ENCODE measurements at places on chromosomes 11 and 22.

DNA sequence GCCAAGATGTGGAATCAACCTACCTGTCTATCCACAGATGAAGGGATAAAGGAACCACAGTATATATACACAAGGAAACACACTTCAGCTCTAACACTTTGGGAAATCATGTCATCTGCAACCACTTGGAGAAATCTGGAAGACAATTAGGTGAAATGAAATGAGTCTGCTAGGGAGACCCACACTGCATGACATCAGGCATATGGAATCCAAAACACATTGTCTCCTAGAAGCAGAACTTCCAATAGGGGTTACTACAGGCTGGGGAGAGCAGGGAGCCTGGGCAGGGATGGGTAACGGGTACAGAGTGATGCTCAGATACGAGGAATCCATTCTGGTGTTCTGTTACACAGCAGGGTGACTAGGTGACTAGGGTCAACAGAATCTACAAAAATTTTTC, 18.3 kb downstream of the RGL4 start:
- DNase-seq: no peak

DNA sequence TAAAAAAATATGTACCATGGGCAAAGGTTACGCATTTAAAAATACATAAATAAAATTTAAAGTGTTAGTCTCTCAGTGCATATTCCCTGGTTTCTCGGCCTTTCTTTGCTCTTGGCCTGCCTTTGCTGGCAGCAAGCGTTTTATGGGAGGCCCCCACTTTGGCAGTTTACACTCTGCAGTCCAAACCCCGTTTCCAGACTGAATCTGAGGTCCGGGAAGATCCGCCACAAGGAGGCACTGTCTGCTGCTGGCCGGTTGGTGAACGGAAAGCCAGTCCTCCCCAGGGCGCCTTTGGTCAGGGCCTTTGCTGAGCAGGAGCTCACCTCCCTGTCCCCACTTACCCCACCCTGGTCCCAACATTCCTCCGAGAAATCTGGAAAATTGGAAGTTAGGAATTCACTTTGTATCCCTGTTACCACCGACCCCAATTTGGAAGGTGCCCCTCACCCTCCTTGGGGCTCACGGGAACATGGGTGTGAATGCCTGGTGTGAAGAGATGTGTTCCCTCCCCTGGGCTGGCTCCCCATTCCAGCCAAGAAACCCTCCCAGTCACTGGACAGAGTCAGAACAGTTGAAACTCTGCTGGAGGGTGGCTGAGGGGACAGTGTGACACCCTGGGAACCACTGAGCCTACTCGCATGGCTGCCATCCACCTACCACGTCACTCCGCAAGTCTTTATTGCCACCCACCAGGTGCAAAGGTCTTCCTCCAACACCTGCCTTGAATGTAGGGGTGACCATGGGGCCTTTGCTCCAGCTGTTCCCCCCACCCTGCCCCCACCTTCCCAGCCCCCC, 9.4 kb upstream of the SF1 start:
- no peak for DNase-seq

- DNase-seq: no peak
Observed at GRCh38 chr22:19619144-19620009, 94.9 kb upstream of the SEPTIN5 start.

GRCh38 chr11:70532731-70533130, 134.4 kb downstream of the CTTN start:
- no peak for DNase-seq

DNA sequence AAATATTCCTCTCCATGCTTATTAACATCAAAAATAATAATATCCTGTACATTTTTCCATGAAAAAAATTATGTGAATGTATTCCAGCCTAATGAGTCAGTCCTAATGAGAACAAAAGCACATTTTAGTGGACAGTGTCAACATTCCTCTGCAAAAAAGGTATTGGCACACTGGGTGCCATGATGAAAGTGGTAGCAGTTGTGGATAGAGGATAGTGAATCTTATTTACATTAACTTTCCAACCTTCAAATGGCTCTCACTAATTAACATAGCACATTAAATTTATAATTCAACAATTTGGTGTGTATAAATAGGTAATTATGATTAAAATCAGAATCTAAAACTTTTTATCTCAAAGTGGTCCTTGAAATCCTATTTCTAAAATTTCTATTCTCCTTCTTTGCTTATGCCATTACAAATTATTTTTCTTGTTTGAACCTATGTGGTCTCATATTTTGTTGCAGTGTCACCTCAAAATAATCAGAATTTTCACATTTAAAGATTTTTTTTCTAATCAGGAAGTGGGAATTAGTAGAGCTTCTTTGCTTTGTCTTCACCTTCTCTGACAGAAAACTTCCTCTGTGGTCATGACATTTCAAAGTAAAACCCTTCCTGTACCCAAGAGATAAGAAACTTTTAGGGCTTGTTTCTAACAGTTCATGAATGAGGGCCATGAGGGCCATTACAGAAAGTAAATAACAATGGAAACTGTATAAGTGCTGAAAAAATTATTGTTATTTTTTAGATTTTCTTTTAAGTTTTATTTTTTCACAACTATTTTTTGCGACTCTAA, 18.7 kb downstream of the SOX6 start:
- DNase-seq: no peak

DNA sequence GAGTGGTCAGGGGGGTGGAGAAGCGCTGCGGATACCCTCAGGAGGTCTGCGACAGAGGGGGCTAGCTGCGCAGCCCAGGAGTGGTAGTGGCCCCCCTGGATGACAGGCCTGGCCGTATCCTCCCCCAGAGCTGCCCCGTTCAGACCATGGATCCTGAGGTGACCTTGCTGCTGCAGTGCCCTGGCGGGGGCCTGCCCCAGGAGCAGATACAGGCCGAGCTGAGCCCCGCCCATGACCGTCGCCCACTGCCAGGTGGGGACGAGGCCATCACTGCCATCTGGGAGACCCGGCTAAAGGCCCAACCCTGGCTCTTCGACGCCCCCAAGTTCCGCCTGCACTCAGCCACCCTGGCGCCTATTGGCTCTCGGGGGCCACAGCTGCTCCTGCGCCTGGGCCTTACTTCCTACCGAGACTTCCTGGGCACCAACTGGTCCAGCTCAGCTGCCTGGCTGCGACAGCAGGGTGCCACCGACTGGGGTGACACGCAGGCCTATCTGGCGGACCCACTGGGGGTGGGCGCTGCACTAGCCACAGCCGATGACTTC, 505 bp downstream of the NUDT22 start:
- DNase-seq: no peak

GRCh38 chr11:7004482-7004881, 15.7 kb downstream of the ZNF214 start:
- no peak for DNase-seq

GRCh38 chr11:95307286-95307685, 76.3 kb upstream of the SESN3 start:
- DNase-seq: no peak

DNA sequence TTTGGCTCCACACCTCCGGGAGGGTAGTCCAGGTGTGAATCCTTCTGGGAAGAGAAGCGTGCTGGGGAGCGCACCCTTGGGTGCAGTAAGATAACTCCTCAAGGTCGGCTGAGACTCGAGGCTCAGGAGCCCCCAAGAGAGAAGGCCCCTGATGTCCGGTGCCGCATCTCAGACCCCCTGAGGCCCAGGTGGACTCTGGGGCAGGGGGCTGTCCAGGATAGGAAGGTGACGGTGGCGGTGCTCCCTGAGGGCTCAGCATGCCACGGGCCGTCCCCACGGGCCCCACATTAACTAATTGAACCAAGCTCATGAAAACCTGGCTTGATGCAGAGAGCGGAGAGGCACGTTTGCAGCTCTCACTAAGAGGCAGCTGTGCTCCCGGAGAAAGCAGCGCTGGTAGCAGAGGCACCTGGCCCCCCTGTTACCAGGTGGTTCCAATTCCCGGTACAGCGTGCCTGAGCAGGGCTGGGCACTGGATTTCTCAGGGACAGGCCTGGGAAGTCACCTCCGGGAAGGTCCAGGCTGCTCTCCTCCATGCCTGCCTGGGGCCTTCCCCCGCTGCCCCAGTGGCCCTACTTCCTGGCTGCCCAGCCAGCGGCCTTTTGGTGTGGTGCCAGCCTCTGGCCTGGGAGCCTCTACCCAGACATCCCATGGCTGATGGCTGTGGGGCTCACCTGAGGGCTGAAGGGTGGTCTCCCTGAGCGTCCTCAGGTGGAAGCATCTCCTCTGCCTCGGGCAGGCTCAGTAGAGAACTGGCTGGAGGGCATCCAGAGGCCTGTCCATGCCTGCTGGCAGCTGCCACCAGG, 1.1 kb downstream of the KCNQ1 start:
- no peak for DNase-seq

DNA sequence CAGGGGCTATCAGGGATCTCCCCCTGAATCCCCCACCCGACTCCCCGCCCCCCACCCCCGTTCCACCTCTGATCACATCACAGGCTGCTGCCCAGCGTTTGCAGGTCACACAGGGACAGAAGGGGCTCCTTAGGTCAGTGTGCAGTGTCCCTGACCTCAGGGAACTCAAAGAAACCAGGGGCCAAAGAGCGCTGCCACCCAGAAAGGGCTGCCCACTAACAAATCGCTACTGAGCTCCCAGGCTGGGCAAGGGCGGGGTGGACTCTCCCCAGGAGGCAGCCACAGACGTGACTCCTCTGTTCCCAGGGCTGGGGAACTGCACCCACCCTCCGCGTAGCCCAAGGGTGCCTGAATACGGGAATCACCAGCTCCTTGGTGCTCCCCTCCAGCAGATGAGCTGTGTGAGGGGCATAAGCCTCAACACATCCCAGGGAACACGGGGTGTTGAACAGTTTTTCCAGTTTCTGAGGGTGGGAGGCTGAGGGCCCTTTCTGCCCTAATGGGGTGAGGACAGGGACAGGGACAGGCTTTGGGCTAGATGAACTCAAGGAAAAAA, 9.9 kb upstream of the POLDIP3 start:
- DNase-seq: no peak

DNA sequence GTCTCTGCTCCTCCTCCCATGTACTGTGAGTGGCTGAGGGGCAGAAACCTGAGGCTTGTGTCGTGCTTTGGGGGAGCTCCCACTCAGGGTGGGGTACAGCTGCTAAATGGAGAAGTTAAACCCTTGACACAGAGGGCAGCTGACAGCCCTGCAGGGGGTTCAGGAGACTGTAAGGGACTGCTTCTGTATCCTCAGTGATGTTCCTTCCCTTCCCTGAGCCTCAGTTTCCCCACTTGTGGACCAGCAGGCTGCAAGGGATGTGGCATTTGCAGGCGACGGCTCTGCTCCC, 15.6 kb downstream of the SYNGR1 start:
- DNase-seq: no peak

DNA sequence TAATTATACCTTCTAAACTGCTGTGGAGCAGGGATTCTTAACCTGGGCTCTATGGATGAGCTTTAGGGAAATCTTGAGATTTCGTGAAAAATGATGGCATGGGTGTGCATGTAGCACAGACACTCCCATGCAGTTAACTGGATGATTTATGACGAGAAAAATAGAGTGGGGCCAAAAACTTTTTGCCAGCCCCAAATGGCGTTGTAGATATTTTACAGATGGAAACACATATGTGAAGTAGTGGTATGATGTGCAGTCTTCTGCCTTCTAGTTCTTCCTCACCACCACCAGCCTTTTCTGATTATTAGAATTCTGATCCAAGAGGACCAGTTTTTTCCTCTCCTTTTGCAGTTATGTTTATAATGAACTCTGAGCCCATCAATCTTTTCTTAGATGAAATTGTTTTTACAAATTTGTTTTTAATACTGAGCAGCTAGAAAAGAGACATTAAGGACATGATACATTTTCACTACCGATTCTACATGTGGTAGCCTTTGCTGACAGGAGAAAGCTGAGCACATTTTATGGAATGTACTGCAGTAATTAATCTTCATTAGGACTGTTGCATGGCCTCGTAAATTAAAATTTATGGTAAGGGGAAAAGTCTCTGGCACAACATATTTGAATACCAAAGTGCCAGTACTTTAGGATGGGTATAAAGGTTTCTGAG, 261.4 kb downstream of the DDX10 start:
- DNase-seq: no peak

DNA sequence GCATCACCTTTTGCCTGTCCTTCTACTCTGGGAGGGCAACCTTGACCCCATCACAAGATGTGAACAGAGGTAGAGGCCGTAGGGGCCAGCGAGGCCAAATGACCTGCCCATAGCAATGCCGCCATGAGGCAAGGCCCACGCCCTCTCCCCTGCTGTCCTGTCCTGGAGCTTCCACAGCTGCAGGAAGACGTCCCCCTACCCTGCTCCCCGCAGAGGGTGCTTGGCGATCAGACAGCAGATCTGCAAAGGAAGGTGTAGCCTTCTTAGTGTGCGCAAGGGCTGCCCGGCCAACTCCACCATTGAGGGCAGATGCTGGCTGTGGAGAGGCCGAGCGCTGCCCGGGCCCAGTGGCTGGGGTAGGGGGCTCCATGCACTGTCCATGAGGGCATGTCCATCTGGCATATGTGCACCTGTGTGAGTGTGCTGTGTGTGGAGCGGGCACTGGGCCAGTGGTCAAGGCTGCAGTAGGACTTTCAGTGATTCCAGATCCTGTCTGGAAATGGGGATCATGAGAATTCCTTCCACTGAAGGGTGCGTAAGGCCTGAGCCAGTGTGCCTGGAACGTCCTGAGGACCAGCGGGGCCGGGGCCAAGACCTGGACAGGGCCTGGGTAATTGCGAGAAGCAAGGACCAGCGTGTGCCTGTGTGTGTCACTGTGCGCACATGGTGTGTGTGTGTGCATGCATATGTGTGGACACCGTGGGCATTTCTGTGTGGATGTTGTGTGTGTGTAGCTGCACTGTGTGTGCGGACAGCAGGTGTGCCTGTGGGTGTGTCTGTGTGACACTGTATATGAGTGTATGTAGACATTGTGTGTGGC, 11.0 kb downstream of the TRPM5 start:
- DNase-seq: no peak

DNA sequence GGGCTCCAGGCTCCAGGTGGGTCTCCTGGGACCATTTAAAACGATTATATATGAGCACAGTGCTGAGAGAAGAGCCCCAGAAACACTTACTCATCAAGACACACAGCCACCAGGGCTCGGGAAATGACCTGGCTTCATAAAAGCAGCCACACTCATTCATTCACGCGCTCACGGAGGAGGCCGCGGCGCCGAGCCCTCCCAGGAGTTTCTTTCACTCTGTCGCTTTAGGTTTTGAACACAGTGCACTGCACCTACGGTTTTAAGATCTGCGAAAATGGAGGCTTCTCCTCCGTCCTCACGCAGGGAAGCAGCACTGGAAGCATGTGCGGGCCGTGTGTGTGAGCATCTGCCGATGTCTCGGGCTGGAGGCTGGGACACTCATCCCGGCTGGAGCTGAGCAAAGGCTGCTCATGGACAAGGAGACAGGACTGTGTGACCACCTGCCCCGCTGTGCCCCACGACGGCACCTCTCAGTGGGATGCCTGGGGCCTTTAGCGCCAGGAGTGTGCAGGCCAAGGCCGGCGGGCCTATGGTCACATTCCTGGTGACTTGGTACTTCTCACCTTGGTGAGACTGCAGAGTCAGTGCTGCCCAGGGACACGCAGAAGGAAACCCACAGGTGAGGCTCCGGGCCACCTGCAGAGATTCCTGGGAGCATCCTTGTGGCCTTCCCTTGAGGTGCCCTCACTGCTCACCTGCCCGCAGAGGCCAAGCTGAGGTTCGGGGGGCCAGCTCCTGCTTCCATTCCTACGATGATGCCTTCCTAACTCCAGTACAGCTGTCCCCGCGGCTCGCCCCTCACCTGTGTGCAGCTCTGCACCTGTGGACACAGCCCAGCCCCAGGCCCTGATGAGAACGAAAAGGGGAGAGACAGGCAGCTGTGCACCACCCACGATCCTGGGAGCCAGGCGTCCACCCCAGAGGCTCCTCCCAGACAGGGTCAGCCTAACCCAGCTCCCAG, 872.0 kb downstream of the BRD1 start:
- DNase-seq: no peak

Data from stimulated activated CD4-positive, alpha-beta T cell treated with anti-CD3 and anti-CD28 coated beads, Interleukin-1b, Interleukin-23, amount 100 ng/mL, for 1 hour (primary cell).